Thoracic aorta (tissue), 2 donors: ENCODE measurements at places on chromosomes 12 and 14.

- no peak for DNase-seq
Measured at GRCh38 chr12:7076493-7076892, 15.8 kb downstream of the C1R start.

DNA sequence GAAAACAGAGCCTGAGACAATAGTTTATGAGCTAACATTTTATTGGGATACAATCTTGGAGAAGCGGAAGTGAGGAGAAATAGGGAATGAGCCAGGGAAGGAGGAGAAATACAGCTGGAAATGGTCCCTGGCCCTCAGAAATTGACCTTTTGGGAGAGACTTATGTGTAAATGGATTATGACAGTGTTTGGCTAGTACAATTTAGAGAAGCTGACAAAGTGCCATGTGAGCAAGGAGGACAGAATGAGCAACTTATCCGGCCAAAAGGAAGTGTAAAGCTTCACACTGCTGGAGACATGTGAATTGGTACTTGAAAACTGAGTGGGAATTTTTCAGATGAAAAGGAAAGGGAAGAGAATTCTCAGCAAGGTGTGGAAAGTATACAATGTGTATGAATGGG is 2.9 kb downstream of the GLIPR1 start:
- no peak for DNase-seq

GRCh38 chr14:67941456-67942018 is 122.0 kb downstream of the RAD51B start:
- DNase-seq: no peak

- DNase-seq: no peak
Measured at GRCh38 chr14:72738161-72738611, 155.7 kb downstream of the DPF3 start.

GRCh38 chr14:105527381-105527825 is 1.0 kb downstream of the TMEM121 start:
- DNase-seq: no peak

- DNase-seq: no peak
Measured at GRCh38 chr12:58341791-58342190, 400.4 kb downstream of the ATP23 start.

GRCh38 chr12:19373586-19373985 is 65.7 kb upstream of the AEBP2 start:
- DNase-seq: no peak

DNA sequence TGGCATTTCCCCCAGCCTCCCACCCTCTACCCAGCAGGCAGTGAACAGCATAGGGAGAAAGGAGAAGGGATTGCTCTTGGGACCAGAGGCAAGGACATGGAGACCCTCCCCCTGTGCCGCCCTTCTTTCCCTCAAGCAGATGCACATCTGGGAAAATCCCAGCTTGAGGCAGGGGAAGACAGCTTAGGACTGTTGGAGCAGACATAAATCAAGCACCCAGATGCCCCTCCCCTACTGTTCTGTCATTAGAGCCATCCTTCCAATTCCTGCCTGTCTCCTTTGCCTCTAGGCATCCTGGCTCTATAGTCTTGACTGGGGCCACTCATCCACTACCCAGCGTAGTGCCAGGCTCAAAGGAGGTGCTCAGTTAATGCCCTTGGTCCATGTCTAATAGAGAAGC is 7.5 kb upstream of the CISTR start:
- no peak for DNase-seq

GRCh38 chr12:7485095-7485494 is 18.5 kb downstream of the CD163 start:
- no peak for DNase-seq

GRCh38 chr12:24102676-24103075 is 153.2 kb upstream of the SOX5 start:
- no peak for DNase-seq

DNA sequence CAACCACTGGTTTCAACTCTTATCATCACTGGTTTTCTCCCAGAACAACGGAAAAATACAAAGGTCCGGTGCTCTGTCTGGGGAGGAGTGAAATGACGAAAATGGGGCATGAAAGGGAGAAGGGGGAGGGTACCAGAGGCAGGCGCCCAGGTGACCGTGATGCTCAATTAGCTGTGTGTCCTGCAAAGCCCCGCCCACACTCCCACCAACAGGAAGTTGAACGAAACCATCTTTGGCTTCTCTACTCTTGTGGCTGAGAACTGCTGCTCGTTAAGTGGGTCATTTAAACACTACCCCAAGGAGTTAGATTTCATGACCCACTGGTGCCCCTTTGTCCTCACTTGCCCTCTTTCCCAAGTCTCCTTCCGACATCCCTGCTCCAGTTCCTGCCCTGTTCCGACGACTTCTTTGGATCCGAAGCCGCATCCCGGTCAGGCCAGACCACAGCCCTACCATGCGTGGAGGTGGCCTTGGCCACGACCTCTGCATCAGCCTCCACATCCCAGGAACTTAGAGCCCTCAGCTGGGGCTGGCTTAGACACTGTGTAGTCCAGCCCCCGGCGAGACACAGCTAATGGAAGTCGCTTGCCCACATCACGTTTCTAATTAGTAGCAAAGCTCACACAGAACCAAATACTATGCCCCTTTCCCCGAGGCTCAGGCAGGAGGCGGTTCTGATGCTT is 11.4 kb upstream of the LRTM2 start:
- DNase-seq: no peak

DNA sequence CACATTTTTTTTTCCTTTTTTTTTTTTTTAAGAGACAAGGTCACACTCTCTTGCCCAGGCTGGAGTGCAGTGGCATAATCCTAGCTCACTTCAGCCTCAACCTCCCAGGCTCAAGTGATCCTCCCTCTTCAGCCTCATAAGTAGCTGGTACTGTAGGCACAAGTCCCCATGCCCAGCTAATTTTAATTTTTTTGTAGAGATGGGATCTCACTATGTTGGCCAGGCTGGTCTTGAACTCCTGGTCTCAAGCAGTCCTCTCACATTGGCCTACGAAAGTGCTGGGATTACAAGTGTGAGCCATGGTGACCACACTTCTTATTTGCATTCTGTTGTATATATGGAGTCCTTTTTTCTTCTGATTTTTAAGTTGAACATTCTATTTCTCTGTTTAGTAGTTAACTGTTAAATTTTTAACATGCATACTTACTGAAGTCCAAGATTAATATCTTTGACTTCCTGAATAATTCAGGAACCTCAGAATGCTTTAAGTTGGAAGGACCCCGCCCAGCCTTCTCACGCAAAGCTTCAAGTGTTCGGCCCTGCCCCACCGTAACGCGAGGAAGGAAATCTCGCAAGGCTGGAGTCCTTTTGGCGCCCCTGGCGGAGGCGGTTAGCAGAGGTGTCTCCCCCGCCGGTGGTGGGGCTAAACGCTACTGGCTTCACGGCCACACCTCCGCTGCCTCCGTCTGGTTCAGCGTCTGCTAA is 21.6 kb downstream of the SPATS2 start:
- DNase-seq: no peak

GRCh38 chr12:122537021-122537420 is 10.0 kb downstream of the KNTC1 start:
- DNase-seq: no peak

DNA sequence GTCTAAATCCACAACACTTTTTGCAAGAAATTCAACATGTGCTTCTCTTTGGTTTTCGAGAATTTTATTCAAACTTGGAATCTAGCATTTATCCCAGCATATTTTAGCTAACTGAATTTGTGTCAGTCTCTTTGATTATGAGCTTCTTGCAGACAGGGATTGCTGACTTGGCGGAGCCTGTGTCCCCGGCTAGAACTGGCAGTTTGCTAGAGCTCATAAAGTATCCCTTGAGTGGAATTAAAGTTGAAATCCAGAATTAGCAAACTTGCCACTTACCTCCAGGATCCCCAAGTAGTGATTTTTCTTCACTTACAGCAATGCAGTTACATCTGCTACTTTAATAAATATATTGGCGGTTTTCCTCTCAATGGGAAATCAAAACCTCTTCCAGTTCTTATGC is 306.9 kb downstream of the AACS start:
- no peak for DNase-seq

DNA sequence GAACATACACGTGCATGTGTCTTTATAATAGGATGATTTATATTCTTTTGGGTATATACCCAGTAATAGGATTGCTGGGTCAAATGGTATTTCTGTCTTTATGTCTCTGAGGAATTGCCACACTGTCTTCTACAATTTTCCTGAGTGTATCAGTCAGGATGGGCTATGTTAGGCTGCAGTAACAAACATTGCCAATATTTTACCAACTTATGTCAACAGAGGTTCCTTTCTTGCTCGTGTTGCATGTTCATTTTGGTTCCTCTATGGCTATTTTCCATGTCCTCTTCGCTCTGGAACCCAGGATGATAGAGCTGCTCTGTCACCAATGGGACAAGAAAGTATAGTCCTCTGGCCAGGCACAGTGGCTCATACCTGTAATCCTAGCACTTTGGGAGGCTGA is 86.7 kb downstream of the ZNF664 start:
- DNase-seq: no peak

GRCh38 chr12:122544537-122544936 is 17.5 kb downstream of the KNTC1 start:
- no peak for DNase-seq

DNA sequence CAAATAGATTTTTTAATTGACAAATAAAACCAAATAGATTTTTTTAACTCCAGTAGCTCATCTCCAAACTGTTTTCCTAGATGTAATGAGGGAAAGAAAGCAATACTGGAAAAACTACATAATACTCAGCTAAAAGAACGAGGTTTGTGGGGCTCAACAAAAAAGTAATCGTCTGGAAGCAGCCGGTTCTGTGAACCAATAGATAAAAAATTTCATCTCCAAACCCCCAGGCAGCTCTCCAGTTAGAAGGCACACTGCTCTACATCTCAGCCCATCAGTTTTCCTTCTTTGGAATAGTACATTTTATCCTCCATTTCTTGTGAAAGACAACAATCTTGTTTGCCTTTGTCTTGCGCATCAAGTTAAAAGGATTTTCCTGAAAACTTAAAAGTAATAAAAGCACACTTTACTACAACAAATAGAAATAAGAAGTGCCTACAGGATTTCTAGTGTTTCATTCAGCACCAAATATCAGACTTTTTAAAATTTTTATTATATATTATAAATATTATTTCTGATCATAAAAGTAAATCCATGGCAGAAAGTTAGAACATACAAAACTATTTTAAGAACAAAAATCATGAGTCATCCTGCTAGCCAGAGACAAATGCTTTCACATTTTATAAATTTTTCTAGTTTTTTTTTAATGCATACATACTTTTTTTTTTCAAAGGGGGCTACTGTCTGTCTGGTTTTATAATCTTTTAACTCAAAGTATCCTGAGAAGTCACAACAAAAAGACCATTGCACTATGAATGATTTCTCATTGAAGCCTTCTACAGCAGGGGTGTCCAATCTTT is 67.7 kb downstream of the EPS8 start:
- no peak for DNase-seq

DNA sequence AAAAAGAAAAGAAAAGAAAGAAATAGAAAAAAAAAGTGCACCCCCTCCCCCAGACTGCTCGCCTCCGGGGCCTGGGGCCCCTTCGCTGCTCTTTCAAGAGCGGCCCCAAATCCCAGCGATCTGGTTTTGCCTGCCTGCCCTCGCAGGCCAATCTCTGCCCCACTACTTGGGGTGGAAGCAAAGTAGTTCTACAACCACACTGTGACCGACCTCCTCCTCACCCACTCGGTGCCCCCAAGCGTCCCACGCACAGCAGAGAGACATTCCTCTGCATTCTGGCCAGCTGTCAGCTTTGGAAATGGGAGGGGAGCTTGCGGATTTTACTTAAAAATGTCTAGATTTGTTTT is 2.4 kb upstream of the TBX3 start:
- no peak for DNase-seq
